ENCODE measurements at places on chromosomes 7 and 10. TPM values are rescaled to one million over a fixed set of nuclear protein-coding genes. Genes with fewer than 3 reads are reported as not detected.

Gene MYOZ1
- 0.52 TPM for total RNA-seq

Gene ZNF488
- 1.8 TPM for total RNA-seq

Gene ADAM12
- 2.1 TPM for total RNA-seq

Gene AKR1C8
- not detected for total RNA-seq

Gene CFTR
- total RNA-seq = 95.2 TPM

Gene POLR1F
- 7.3 TPM for total RNA-seq

Gene ELN
- total RNA-seq = 70.3 TPM

Gene ZNF92
- 8.6 TPM for total RNA-seq

Gene SPDYE11
- not detected for total RNA-seq

Gene MYPN
- not detected for total RNA-seq

Gene UNCX
- total RNA-seq = not detected

Gene PIK3AP1
- 68.2 TPM for total RNA-seq

Gene GPR15LG
- total RNA-seq = 0.32 TPM

Gene SH2D4B
- total RNA-seq = not detected

Gene ANKRD7
- total RNA-seq = not detected

Gene SLC26A5
- total RNA-seq = 0.23 TPM

All from mucosa of gallbladder (tissue), 1 donor.